ENCODE measurements at places on chromosomes 7 and 10. TPM values are rescaled to one million over a fixed set of nuclear protein-coding genes. Genes with fewer than 3 reads are reported as not detected.

- no peak for DNase-seq
Measured at GRCh38 chr7:100604028-100604975, 2.1 kb downstream of the PCOLCE start.

GRCh38 chr7:51019191-51019844 lies 236.6 kb upstream of the GRB10 start:
- no peak for DNase-seq

- no peak for DNase-seq
Measured at GRCh38 chr10:61992671-61993668, 91.5 kb downstream of the ARID5B start.

DNA sequence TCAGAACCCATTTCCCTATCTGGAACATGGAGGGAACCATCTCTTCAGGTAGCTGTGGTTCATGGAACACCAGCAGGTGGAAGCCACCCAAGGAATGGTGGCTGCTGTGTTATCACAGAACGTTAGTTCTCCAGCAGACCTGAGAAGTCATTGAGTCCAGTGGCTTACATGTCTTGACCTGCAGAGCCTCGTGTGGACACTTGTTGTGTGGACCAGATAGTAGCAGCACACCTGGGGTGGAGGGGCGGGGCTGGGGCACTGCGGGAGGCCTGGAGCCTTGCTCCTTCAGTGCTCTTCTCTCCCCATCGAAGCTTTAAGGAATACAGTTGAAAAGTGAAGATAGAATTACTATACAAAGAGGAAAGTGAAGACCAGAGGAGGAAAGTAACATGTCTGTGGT lies 42.4 kb downstream of the VWA2 start:
- no peak for DNase-seq

DNA sequence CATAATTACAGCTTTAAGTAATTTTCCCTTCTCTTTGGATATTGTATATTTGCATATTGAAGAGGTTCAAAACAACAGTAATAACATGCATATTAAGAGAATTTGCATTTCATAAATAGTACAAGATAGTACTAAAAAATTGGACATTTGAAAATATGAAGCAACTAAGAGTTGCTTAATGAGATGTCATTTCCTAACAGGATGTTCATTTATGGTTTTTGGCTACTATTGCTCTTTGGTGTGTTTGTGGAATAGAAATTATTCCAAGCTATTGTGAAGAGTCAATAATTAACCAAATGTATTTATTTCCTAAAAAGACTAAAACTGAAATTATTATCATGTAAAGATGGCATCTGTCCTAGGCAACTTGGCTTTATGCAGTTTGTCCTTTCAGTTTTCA lies 4.1 kb upstream of the SGCE start:
- no peak for DNase-seq

- DNase-seq: no peak
Measured at GRCh38 chr7:41103331-41103730, 599.6 kb downstream of the INHBA start.

- DNase-seq: no peak
Measured at GRCh38 chr7:490461-491291, 29.0 kb downstream of the PDGFA start.

GRCh38 chr10:119867317-119867716 lies 5.3 kb downstream of the MCMBP start:
- DNase-seq: no peak

- no peak for DNase-seq
Measured at GRCh38 chr10:99304862-99305229, 24.3 kb upstream of the CNNM1 start.

DNA sequence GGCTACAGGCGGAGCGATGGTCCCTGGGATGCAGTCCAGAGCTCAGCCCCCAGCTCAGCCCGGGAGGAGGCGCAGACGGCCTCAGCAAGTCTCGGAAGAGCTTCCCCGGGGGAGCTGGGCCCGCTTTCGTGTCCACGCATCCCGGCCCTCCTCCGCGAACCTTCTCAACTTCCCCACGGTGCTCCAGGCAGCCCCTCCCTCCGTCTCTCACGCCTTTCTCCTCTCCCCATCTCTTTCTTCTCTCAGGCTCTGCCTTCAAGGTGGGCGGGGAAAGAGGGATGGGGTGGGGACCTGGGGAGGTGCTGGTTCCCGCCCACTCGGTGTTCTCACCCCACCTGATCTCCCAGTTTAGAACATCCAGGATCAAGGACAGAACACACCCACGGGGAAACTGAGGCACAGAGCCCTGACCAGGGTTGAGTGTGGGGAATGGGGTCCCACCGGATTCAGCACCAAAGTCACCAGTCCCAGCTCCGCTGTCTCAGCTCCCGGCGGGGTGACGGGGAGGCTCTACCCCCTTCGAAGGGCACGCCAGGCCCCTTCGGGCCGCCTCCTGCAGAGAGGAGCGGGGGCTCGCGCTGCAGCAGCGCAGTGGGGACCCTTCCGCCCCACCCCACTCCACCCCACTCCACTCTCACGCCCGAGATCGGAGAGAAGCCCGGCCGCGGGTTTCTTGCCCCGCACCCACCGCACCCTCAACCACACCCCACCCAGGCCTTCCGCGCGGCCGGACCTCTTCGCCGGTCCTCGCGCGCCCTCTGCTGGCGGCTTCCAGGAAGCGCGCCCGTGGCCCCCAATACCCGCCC lies 18.2 kb downstream of the POLL start:
- no peak for DNase-seq

DNA sequence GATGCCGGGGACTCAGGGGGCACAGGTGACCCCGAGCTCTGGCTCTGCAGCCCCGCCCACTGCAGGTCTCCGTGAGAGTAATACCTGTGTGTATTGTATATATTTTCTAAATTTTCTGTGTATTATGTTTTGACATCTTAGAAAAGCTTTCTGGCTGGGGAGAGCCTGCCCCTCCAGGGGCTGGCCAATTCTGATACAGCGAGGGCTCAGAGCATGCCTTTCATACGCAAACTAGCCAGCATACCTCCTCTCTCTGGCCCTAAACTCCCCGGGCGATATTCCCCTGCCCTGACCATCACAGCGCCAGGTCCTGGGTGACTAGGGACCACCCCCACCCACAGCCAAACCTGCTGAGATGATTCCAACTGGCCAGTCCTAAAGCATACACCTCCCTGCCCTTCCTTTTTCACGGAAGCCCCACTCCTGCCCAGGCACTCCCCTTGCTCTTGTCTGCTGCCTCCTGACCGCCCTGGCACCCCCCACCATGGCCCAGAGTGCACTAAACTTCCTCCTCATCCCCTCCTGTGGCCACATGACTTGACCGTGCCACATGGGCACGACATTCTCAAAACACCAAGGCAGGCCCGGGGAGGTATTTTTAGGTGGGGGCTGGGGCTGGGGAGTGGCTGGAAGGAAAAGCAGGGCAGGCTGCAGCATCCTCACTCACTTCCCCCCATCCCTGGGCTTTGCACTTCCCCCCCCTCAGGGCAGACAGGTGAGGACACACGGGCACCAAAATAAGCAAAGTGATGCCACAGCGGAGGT lies 61.5 kb downstream of the INSIG1 start:
- no peak for DNase-seq

DNA sequence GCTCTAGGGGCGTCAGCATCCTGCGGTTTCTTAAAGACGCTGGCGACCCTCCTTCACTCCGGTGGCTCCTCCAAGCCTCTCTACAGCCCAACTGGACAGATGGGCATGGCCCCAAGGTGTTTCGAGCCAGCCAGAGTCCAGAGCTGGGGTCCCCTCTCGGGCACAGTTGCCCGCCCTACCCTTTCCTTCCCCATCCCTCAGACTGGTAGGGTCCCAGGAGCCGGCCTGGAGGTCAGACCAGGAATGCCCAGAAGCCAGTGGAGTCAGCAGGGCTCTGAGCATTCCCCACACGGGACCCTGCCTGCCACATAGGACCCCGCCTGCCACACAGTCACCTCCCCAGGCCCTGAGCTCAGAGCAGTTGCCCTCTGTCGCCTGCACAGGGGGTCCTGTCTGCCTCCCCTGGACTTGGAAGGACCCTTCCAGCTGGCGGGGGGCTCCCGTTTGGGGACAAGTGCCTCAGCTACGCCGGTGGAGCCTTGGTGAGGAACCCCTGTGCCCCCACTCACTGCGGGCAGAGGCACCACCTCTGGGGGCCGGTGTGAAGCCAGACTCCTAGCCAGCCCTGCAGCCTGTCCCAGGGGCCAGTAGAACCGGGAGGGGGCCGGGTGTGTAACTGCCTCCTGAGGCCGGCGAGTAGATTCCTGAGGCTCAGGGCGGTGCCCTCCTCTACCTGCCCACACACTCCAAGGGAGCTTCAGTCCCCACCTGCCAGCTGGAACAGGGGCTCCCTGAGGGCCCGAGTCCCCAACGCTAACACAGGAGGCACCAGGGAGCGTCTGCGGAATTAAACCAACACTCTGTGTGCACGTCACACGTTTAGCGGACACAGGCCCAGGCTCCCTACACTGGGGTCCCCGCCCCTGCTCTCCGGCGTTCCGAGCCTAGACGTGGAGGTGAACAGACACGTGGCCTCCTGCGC lies 19.4 kb upstream of the PDGFA start:
- no peak for DNase-seq

GRCh38 chr7:132176719-132177118 lies 399.6 kb downstream of the PLXNA4 start:
- DNase-seq: no peak

- no peak for DNase-seq
Measured at GRCh38 chr7:81470724-81471379, 299.0 kb downstream of the HGF start.

The NRG3 gene
- total RNA-seq: 0.58 TPM

The SFRP4 gene
- total RNA-seq: not detected

The C10orf62 gene
- not detected for total RNA-seq

The LRIT1 gene
- total RNA-seq: not detected

The SEMA3E gene
- 0.35 TPM for total RNA-seq

The CALHM1 gene
- total RNA-seq: not detected

The WNT8B gene
- total RNA-seq: not detected

The IL6 gene
- 40.4 TPM for total RNA-seq

The FZD1 gene
- total RNA-seq: 5.9 TPM

The TECTB gene
- total RNA-seq: not detected

The SFTPD gene
- not detected for total RNA-seq

The MUC3A gene
- not detected for total RNA-seq
